Naive thymus-derived CD4-positive, alpha-beta T cell (primary cell): ENCODE measurements at places on chromosomes 7 and 10.

GRCh38 chr7:100673942-100674410 is 436 bp downstream of the GNB2 start:
- DNase-seq, result peak; percentile 30

DNA sequence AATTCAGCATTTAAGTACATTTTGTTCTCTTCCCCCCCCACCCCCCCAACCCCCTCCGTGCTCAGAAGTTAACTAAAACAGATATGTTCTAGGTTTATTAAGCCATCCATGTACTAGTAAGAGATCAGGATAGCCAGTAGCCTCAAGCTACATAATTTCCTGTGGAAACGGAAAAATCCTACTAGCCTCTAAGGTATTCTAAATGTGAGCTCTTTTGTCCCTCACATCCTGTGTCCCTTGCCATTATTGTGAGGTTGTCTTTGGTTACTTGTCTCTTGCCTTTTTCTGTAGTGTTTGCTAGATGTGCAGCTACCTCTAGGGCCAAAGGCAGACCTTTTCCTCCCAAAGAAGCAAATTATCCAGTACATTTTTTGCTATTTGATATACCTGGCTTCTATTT is 92.1 kb downstream of the BTRC start:
- no peak for DNase-seq

GRCh38 chr10:58262766-58263165 is 4.9 kb downstream of the IPMK start:
- no peak for DNase-seq

DNA sequence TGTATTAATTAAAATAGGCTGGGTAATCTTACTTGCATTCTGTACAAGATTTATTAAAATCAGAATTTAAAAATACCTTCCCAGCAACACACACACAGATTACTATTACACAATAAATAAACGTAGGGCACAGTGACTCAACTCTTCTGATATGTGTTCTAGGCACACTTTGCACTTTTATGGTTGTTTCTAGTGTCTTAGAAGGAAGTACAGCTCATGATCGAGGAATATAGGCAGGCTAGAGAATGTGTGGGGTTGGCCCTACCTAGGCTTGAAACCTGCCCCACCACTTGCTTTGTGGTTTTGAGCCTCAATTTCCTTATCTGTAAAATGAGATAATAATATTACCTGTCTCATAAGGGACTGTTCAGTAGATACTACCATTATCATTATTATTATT is 30.5 kb downstream of the ARMC3 start:
- DNase-seq, result no peak

GRCh38 chr10:11088709-11089108 is 71.0 kb downstream of the CELF2 start:
- no peak for DNase-seq

GRCh38 chr7:158482480-158482879 is 105.1 kb downstream of the PTPRN2 start:
- no peak for DNase-seq

GRCh38 chr7:68394131-68394530 is 1204.1 kb upstream of the AUTS2 start:
- no peak for DNase-seq

- DNase-seq, result no peak
Observed at GRCh38 chr10:21292763-21293517, 232.5 kb downstream of the SKIDA1 start.

GRCh38 chr7:95690367-95690947 is 81.9 kb upstream of the DYNC1I1 start:
- DNase-seq, result no peak

DNA sequence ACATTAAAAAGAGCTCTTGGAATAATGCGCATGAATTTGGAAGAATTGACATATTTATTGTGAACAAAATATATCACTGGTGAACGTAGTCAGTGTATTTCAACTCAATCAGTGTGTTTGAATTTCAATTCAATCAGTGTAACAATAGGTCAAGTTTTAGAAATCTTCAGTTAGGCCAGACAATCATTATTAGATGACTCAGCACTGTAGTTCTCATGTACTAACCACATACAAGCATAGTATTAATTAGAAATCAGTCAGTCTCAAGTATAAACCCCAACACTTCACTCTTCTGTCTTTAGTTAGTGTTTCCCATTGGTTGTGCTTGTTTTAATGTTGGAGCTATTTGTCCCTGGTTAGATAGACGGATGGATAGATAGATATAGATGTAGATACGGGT is 1247.9 kb downstream of the NXPH1 start:
- DNase-seq, result no peak

DNA sequence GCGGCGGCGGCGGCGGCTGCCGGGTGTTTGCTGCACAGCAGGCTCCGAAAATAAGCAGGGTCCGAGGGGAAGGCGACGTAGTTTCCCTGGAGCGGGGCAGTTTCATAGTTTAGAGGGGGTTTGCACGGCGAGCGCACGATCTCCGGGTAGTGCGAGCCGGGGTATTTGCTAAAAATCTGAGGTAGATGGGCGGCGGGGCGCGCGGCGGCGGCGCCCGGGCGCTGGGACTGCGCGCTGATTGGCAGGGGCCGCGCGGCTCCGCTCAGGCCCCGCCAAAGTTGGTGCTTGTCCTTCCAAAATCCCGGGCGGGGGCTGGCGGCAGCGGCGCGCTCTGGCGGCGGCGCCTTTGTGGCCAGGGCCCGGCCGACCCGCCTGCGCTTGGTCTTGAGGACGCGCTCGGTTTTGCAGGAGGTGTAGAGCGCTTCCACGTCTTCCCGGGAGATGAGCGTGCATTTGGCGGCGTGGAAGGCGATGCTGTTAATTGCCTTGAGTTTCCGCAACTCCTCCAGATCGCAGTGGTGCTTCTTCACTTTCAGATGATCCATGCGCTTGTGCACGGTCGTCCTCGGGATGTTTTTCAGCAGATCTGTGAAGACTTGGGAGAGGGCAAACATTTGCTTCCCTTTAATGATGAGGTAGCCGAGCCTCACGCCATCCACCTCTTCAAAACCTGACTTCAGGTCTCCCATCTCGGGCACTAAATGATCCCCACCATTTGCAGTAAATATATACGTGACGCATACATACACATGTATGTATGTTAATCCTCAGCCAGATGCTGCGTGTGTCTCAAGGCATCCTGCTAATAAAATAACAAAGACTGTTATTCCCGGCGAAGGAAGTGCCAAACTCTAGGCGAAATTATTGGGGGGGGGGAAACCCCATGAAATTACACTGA is 8.1 kb downstream of the SKIDA1 start:
- DNase-seq, result no peak

- no peak for DNase-seq
Observed at GRCh38 chr10:26557641-26558014, 119.5 kb downstream of the APBB1IP start.

DNA sequence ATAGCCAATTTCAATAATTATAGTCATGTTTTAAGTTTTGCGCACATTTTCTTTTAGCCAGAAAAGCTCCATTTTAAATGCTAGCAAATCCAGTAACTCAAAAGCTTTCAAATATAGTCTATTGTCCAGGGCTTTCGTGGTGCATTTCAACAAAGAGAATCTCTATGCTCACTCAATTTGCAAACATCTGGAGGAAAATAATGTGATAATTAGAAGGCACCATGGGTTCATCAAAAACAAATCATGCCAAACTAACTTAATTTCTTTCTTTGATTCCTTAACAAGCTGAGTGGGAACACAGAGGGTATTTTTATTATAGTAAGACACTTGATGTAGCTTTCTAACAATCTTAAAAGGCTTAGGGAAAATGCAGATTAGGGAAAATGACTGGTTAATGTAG is 179.8 kb downstream of the NXPH1 start:
- no peak for DNase-seq

- DNase-seq, result no peak
Observed at GRCh38 chr7:123499211-123499970, 35.0 kb downstream of the IQUB start.

DNA sequence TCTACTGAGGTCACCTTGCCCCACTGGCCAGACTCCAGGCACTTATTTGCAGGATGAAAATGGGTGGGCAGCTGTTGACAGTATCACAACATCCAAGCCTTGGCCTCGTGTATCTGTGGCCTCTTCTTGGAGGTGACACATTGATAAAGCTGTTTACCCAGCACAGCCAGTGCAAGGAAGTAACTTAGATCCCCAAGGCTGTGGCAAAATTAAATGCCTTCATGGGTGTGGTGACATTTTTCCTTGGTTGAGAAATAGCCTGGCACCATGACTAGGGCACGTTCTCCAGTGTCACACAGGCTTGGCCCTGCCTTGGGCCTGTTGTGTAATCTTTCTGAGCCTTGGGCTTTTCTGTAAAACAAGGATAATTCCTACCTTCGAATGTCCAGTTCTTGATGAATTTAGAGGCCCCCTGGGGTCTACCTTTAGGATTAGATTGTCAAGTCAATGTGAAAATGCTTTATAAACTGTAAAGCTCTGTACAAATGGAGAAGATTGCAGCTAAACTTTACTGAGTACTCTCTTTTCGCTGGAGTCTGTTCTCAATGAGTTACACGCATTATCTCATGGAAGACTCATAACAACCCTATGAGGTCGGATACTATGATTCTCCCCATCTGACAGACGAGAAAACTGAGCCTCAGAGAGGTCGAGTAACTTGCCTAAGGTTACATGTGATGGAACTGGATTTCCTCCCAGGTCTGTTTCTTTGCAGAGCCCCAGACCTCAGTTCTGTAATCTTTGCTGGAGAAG is 46.7 kb upstream of the LOXL4 start:
- DNase-seq, result no peak

GRCh38 chr7:44978511-44979366 is at the start of gene MYO1G:
MYO1G (minus strand) TSS chr7:44979015; CDS start chr7:44978961, 54 bp downstream.
- DNase-seq, result peak; percentile 90

DNA sequence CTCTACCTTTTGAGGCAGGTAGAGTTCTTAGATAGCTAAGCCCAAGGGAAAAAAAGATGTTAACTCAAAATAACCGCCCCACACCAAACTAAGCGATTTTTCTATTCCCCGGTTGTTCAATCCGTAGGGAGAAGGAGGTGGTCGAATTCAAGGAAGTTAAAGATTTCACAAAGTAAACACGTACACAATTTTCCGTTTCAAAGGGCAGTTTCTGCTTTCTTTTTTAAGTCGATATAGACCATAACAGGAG is 842 bp downstream of the KBTBD2 start:
- DNase-seq, result no peak

DNA sequence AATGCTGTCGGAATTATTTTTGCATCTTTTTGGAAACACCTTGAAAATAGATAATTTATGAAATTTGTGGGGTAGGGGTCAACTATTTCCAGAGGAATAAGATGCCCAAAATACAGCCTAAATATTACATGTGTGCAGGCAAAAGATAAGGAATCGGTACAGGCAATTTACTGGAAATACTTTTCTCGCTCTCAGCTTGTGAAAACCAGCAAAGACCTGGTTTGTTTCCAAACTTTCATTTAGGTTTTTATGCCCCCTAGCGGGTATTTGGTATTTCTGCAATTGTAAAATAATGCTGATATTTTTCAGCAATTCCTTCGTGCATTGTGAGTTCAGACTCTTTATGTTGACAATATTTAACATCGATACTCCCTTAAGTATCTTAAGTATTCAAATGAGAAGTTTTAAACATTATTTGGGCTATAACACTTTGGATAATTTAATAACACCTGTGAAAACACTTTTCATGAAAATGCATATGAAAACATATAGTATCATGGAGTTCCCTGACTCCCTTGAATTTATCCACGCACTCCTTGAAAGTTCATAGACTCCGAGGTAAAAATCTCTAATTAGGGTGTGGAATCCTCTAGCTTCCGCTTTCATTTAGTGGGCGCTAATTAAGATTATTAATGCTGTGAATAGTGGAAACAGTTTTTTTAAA is 132.4 kb downstream of the TSPAN12 start:
- DNase-seq, result no peak

DNA sequence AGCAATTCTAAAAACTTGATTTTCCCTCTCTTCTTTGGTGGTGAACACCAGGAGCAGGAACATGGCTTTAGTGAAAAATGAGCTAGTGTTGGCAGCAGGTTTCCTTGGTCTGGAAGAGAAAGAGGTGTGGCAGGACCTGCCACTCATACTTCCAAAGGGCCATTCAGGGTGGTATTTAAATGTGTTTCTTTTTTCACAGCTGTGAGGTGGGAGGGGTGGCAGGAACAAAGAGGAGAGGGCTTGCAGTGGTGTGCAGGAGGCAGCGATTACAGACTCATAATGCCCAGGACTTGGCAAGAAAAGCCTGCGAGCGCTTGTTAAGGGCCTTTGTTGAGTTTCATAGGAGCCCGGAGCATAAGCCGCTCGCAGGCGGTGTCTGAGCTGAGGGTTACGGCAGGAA is 36.8 kb downstream of the WIPF3 start:
- no peak for DNase-seq

- no peak for DNase-seq
Observed at GRCh38 chr7:103937680-103938079, 51.8 kb downstream of the RELN start.

DNA sequence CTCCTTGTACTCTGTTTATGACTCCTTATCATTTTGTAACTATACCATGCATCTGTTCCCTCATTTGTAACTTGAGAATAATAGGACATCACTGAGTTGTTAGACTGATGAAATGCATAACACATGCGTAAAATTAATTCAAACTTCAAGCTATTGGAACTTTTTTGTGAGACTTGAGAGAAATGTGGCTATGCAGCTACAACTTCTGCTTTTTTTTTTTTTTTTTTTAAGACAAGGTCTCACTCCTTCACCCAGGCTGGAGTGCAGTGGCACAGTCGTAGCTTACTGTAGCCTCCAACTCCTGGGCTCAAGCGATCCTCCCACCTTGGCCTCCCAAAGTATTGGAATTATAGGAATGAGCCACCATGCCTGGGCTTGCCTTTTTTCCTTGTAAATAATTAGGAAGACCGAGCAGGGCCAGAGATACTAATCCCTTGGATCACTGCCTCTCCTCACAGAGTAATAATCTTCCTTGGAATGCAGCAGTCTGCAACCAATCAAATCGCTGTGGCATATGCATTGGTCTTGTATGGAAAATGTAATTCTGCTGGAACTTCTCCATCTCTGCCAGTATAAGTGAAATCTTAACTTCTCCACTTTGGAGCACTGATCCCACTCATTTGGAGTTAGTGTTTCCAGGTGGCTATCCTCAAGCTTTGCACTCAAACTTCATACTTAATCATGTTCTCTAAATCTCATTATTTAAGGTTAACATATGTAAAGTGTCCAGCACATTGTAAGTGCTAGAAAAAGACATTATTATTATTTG is 2.0 kb upstream of the PANK1 start:
- DNase-seq, result no peak

- DNase-seq, result no peak
Observed at GRCh38 chr7:150961510-150962289, 16.4 kb downstream of the KCNH2 start.

DNA sequence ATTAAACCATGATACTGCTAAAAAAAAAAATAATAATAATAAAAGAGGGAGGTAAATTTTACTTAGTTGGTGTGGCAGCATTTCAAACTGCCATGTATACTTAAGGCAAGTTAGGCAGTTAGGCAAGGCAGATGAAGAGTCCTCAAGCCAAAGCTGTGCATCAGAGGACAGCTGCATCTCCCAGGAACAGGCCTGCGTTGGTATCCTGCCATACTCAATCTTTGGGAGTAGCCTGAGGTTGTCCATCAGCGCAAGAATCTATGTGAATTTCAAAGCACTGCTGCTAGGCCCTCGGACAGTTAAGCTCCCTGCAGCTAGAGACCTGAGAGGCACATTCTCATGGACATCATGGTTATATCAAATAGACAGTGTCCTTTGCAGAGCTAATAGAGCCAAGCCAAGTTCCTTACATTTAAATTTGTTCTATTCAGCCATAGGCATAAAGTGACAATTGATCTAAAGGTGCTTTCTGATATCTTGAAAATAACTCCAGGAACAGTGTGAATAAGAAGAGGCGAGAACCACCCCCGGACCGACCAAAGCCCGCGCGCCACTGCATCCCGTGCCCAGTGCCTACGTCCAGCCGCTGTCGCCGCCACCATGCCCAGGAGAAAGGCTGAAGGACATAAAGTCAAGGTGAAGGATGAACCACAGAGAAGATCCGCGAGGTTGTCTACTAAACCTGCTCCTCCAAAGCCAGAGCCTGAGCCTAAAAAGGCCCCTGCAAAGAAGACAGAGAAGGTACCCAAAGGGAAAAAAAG is 310.6 kb downstream of the SEMA3D start:
- DNase-seq, result no peak
